GOT3 (cell line): ENCODE measurements at places on chromosomes 1 and 21.

- no peak for DNase-seq
Measured at GRCh38 chr1:26375081-26375480, 2.5 kb upstream of the ZNF683 start.

DNA sequence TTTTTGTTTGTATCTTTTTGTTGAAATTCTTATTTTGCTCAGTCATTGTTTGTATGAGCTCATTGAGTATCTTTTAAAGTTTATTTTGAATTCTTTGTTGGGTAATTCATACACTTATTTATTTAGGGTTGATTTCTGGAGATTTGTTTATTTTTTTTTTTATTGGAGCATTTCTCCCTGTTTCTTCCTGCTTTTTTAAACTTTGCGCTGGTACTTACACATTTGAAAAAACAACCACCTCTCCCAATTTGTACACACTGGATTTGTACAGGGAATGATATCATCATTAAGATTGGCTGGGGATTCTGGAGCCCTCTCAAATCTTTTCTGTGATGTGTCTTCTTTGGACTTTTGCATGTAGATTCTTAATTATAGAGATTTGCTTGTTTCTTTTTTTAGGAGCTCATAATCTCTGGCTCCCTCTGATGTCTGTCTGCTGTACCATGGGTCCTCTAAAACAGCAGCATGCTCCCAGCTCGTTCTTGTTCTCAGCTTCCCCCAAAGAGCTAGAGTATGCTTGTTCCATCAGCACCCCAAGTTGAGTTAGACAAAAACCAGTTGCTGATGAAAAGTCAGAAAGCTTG, 310.7 kb downstream of the DUSP10 start:
- no peak for DNase-seq

GRCh38 chr1:161382214-161383019, 14.7 kb upstream of the CFAP126 start:
- DNase-seq: peak; percentile 5

DNA sequence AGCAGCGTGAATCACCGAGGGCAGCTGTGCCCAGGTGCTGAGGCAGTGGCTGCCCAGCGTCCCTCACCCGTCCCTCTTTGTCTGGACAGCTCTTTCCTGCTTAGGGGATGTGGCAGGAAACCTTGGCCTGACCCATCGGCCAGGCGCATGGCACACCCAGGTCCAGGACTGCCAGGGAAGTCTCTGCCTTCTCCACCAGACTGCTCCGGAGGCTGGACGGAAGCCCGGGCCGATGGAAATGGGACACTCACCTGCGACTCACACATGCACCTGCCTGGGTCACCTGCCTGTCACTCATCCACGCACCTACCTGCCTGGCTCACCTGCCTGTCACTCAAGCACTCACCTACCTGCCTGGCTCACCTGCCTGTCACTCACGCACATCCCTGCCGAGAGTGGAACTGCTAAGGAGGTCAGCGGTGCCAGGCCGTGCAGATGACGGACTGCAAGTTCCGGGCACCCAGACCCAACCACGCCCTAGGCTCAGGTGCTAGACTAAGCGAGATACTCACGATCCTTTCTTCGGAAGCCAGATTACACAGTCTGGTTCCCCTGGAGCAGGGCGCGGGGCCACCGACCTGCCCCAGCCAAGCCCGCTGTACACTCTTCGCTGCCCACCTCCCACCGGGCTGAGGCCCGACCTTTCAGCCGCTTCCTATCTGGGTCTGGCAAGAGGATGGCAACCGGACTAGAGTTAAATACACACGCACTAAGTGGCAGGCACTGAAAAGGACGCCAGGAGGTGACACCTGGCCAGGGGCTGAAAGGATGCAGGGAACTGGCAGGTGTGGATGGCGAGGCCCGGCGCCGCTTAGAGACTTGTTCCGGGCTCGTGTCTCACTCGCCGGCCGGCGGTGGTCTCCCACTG, 1.1 kb downstream of the UBE2J2 start:
- DNase-seq: no peak

DNA sequence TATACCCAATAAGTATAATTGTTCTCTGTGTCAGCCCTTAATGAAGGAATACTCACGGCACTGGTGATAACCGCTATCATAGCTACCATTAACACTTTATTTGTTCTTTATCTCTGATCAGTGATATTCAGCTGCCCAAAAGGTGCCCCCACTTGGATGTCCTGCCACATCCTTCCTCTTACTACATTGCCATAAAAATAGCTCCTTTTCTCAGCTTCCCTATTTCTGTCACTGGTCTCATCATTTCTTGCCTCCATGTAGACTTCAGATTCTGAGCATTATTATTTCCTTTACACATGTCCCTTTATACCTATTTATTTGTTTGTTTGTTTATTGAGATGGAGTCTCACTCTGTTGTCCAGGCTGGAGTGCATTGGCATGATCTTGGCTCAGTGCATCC, 2.7 kb upstream of the RAB29 start:
- no peak for DNase-seq
